MCF 10A (cell line): ENCODE measurements at places on chromosomes 13 and 19.

- H3K4me1 ChIP-seq: no peaks in the 10 kb centered on the region
- H3K4me3 ChIP-seq: no peak overlapping the region
- H3K27ac ChIP-seq: no peak overlapping the region
- H3K36me3 ChIP-seq: no peaks in the 10 kb centered on the region
These were observed 27.6 kb downstream of the KCNC3 start for GRCh38 chr19:50301607-50301971.

GRCh38 chr19:13961826-13962698 is 9.8 kb downstream of the DCAF15 start:
- no peak for DNase-seq
- peaks cover 53% of the 10 kb centered on the region for H3K36me3 ChIP-seq

DNA sequence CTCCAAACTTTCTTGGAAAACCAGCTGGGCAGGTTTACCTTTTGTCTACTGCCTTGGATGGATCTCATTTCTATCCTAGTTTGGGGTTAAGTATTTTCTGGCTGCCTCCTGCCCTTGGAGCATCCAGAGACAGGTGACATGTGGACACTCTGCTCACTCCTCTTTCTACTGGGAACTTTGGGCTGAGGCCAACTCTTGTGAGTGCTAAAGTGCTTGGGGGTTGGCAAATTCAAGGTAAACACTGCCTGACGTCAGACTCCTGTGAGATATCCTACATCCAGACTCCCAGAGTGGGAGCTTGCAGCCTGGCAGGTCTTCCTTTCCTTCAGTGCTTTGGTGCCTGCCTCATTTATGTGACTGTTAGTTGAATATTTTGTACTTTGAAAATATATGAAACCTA is 388.1 kb downstream of the KCNRG start:
- peak; percentile 52 for DNase-seq
- no peak overlapping the region for H3K27ac ChIP-seq
- peaks cover 30% of the 10 kb centered on the region for H3K4me1 ChIP-seq
- no peak overlapping the region for H3K4me3 ChIP-seq

DNA sequence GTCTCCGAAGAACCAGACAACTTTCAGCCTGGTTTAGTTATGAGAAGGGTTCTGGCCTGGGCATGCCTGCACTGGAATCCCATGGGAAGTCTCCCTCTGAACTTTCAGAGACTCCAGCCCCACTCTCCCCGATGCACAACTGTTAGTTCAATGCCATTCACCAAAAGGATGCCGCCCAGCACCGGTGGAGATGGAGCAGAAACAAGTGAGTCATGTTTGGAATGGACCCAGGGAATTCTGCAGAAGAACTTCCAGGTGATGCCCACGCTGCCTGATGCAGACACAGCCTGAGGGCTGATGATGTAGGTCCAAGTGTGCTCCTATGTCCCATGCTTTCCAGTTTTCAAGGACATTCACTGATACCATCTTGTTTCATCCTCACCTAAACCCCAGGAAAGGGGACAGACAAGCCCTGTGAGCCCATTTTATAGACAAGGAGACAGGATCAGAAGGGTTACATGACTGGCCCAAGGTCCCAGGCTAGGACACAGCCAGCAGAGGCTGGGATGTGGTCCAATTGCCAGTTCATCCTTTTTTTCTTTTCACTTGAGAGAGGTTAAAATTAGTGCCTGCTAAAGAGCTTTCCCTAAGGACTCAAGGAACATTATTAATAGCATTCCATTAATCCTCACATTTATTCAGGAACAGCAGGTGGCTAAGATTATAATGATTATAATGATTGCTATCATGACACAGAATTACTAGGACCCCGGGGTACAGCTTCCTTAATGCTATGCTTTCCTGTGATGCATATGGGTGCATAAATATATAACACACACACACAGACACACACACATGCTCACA is 39.5 kb downstream of the SIAH3 start:
- H3K36me3 ChIP-seq: no peaks in the 10 kb centered on the region
- no peak overlapping the region for H3K27ac ChIP-seq
- DNase-seq: peak; percentile 79
- no peaks in the 10 kb centered on the region for H3K27me3 ChIP-seq

- no peak for DNase-seq
- H3K4me1 ChIP-seq: peaks cover 8% of the 10 kb centered on the region
- H3K36me3 ChIP-seq: peaks cover 19% of the 10 kb centered on the region
- H3K27me3 ChIP-seq: no peaks in the 10 kb centered on the region
- no peak overlapping the region for H3K27ac ChIP-seq
- no peak overlapping the region for H3K4me3 ChIP-seq
These were observed 11.6 kb downstream of the ATP4B start for GRCh38 chr13:113646376-113646775.

- no peak overlapping the region for H3K4me3 ChIP-seq
- H3K27ac ChIP-seq: no peak overlapping the region
- no peak for DNase-seq
- no peaks in the 10 kb centered on the region for H3K4me1 ChIP-seq
These were observed 349 bp upstream of the KISS1R start for GRCh38 chr19:916645-917322.

GRCh38 chr13:51981355-51981754 is 29.9 kb downstream of the ATP7B start:
- H3K36me3 ChIP-seq: no peaks in the 10 kb centered on the region
- H3K4me1 ChIP-seq: no peaks in the 10 kb centered on the region
- H3K27me3 ChIP-seq: peaks cover 22% of the 10 kb centered on the region
- no peak for DNase-seq
- H3K4me3 ChIP-seq: no peak overlapping the region
- H3K27ac ChIP-seq: no peak overlapping the region

- no peaks in the 10 kb centered on the region for H3K4me1 ChIP-seq
- H3K36me3 ChIP-seq: peaks cover 5% of the 10 kb centered on the region
- no peak overlapping the region for H3K4me3 ChIP-seq
- H3K27me3 ChIP-seq: peaks cover 23% of the 10 kb centered on the region
- no peak overlapping the region for H3K27ac ChIP-seq
These were observed 3.0 kb downstream of the PROZ start for GRCh38 chr13:113161433-113161832.

GRCh38 chr13:98032168-98032567 is 78.7 kb downstream of the IPO5 start:
- no peaks in the 10 kb centered on the region for H3K27me3 ChIP-seq
- H3K4me3 ChIP-seq: no peak overlapping the region
- no peaks in the 10 kb centered on the region for H3K36me3 ChIP-seq

- H3K4me1 ChIP-seq: peaks cover 8% of the 10 kb centered on the region
- DNase-seq: peak; percentile 74
- peaks cover 5% of the 10 kb centered on the region for H3K36me3 ChIP-seq
- no peak overlapping the region for H3K27ac ChIP-seq
These were observed 13.0 kb downstream of the PGLYRP1 start for GRCh38 chr19:46009530-46010510.

DNA sequence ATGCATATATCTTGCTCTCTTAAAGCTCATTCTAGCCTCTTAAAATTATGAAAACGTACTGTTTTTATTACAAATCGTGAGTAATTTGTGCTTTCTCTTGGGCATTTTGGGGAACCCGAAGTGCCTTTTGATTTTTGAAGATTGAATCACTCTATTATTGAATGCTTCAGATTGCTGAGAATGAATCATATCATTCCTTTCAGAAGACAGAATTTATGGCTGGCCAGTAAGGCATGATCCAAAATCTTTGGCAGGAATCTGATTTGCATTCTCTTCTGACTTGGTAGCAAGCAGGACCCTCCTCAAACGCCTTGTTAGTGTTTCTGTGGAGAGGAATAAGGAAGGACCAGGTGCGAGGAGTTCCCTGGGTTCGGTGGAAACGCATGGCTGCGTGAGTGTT is 49.5 kb downstream of the STARD13 start:
- peak; percentile 51 for DNase-seq
- H3K36me3 ChIP-seq: peaks cover 35% of the 10 kb centered on the region
- peaks cover 56% of the 10 kb centered on the region for H3K4me1 ChIP-seq
- no peaks in the 10 kb centered on the region for H3K27me3 ChIP-seq
- peak overlapping the region; percentile 42 for H3K4me3 ChIP-seq
- peak overlapping the region; percentile 67 for H3K27ac ChIP-seq

GRCh38 chr19:3249408-3249807 is 24.9 kb downstream of the CELF5 start:
- peaks cover 26% of the 10 kb centered on the region for H3K27me3 ChIP-seq
- no peak for DNase-seq
- no peaks in the 10 kb centered on the region for H3K36me3 ChIP-seq
- no peaks in the 10 kb centered on the region for H3K4me1 ChIP-seq

GRCh38 chr19:16561382-16561781 is 10.8 kb downstream of the SLC35E1 start:
- no peak overlapping the region for H3K4me3 ChIP-seq
- no peaks in the 10 kb centered on the region for H3K4me1 ChIP-seq

DNA sequence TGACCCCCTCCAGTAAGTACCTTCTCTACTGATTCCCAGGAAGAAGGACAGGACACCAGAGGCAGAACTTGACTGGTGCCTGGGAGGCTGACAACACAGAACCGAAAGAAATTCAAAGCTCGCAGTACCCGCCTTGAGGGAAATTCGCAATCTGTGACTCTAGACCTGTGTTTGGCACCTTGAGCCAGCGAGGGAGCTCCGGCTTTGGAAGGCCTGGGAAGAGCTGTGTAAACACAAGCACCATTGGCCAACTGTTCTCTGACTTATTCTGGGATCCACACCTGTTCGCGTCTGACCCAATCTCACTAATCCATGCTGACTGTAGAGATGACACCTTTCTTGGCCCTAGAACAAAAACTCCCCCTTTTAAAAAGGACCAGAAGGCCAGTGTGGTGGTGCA is 50.7 kb downstream of the CEBPG start:
- H3K4me1 ChIP-seq: no peaks in the 10 kb centered on the region
- no peak overlapping the region for H3K27ac ChIP-seq
- H3K27me3 ChIP-seq: no peaks in the 10 kb centered on the region
- no peaks in the 10 kb centered on the region for H3K36me3 ChIP-seq
- H3K4me3 ChIP-seq: no peak overlapping the region
- DNase-seq: no peak

- H3K27me3 ChIP-seq: no peaks in the 10 kb centered on the region
- no peaks in the 10 kb centered on the region for H3K4me1 ChIP-seq
- DNase-seq: no peak
- no peak overlapping the region for H3K4me3 ChIP-seq
These were observed 70.7 kb downstream of the SPACA7 start for GRCh38 chr13:112446867-112447266.

DNA sequence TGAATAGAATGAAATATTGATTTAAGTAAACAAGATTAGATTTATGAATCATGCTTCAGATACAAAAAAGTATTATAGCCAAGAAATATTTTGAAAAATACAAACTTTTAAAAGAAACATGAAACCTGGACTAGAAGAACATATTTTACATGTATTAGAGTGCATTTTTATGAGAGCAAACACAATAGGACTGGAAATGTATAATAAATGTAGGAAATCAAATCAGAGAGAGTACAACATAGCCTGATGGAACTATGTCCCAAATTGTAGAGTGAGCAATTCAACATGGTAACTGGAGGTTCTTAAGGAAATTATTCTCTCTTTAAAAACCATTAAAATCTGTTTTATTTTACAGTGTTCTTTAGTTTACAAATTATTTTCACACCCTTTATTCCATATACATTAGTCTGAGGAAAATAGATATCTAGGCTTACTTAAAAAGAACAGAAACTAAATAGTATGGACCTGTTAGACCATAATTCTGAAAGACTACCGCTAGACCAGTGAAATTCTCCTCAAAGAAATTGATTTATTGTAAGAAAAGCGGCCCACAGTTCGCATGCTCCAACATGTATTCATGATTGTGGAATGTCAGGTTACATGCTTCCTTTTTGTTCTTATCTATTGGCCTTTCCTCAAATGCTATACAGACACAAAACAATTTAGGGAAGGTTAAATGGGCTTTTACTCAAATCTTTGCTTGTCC is 1526.5 kb upstream of the SLC10A2 start:
- H3K4me1 ChIP-seq: peaks cover 6% of the 10 kb centered on the region
- no peaks in the 10 kb centered on the region for H3K27me3 ChIP-seq
- DNase-seq: no peak
- peak overlapping the region; percentile 13 for H3K27ac ChIP-seq

DNA sequence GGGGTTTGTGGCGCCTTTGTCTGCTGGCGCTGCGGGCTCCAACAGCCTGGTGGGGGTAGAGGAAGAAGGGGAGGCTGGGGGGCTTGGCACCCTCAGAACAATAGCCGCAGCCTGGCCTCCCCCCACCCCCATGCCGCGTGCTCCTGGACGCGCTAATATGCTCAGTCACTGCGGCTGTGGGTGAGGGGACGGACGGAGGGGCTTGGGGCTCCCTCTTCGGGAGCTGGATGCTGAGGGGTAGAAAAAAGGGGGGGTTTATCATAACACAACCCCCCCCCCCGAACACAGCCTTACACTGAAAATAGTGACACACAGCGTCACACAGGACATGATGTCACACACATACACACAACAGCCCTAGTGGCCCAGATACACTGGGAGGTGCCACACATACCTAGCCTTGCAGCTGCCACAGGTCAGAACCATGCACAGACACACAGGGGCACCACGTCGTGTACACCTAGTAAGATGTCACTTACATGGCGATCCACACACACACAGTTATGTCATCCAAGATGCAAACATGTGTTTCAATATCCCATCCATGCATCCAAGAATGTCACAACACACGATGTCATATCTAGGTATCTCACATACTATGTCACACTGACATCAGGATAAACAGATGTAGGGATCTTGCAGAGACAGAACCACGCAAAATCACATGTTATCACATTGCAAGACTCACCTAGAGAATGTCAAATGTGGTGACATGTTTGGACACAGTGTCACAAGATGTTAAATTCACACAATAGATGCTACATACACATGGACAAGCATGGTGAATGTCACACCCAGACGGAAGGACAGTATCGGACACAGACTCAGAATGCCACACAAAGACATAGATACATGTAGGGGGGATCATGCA is 806 bp downstream of the MAST1 start:
- H3K4me1 ChIP-seq: peaks cover 18% of the 10 kb centered on the region
- H3K4me3 ChIP-seq: peak overlapping the region; percentile 66
- peaks cover 14% of the 10 kb centered on the region for H3K27me3 ChIP-seq
- H3K36me3 ChIP-seq: no peaks in the 10 kb centered on the region
- DNase-seq: no peak

- H3K27me3 ChIP-seq: peaks cover 42% of the 10 kb centered on the region
- H3K4me3 ChIP-seq: no peak overlapping the region
- peaks cover 5% of the 10 kb centered on the region for H3K4me1 ChIP-seq
- DNase-seq: no peak
- no peaks in the 10 kb centered on the region for H3K36me3 ChIP-seq
These were observed 98.2 kb downstream of the ING1 start for GRCh38 chr13:110811771-110812120.

GRCh38 chr19:8489561-8490394 is 12.7 kb downstream of the PRAM1 start:
- no peaks in the 10 kb centered on the region for H3K27me3 ChIP-seq
- H3K4me1 ChIP-seq: peaks cover 3% of the 10 kb centered on the region
- H3K27ac ChIP-seq: peak overlapping the region; percentile 35
- peak; percentile 41 for DNase-seq
- H3K36me3 ChIP-seq: peaks cover 60% of the 10 kb centered on the region

- peak overlapping the region; percentile 90 for H3K27ac ChIP-seq
- peak; percentile 96 for DNase-seq
- H3K4me1 ChIP-seq: peaks cover 67% of the 10 kb centered on the region
- H3K27me3 ChIP-seq: no peaks in the 10 kb centered on the region
- peak overlapping the region; percentile 86 for H3K4me3 ChIP-seq
- H3K36me3 ChIP-seq: peaks cover 4% of the 10 kb centered on the region
These were observed 3.6 kb upstream of the KCNN4 start for GRCh38 chr19:43784241-43784980.
